H4 (cell line): ENCODE measurements at places on chromosomes 6 and 20. TPM values are rescaled to one million over a fixed set of nuclear protein-coding genes. Genes with fewer than 3 reads are reported as not detected.

CGA gene
- total RNA-seq: not detected in 2 replicates

DNA sequence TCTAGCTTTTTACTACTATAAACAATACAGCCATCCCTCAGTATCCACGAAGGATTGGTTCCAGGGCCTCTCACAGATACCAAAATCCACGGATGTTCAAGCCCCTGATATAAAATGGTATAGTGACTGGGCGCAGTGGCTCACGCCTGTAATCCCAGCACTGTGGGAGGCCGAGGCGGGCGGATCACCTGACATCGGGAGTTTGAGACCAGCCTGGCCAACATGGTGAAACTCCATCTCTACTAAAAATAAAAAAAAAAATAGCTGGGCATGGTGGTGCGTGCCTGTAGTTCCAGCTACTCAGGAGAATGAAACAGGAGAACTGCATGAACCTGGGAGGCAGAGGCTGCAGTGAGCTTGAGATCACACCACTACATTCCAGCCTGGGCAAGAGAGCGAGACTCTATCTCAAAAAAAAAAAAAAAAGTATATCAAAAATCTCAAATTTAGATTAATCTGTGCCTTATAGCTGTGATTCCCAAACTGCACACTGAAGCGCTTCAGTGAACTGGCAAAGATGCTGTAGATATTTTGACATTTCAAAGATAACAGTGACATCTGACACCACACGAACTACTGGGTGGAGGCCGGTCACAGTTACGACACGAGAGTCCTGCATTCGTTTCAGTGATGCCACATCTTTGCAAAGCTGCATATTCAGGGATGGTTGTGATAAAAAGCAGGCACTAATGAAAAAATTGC, 38.3 kb downstream of the MRS2 start:
- no peak for DNase-seq

UBD gene
- total RNA-seq: 0.99 and 1.1 TPM in 2 replicates

DNA sequence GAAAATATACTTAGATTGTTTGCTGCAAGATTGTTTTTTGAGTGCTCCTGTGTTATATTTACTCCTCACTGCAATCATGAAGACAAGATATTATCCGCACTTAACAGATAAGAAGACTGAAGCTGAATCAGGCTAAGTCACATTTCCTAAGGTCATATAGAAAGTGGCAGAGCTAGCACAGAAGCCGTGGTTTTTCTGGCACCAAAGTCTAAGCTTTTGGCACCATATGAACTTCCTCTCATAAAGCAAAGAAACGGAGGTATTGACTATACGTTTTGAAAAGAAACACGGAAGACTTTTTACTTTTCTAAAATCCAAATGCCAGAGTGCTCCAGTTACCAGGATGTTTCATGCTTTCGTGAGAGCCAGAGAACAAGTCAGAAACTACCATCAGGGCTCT, 9.3 kb upstream of the DTD1 start:
- no peak for DNase-seq
